ENCODE measurements at places on chromosomes 4 and X. TPM values are rescaled to one million over a fixed set of nuclear protein-coding genes. Genes with fewer than 3 reads are reported as not detected.

TEX13C gene
- total RNA-seq = not detected

RTL3 gene
- total RNA-seq = not detected

DNA sequence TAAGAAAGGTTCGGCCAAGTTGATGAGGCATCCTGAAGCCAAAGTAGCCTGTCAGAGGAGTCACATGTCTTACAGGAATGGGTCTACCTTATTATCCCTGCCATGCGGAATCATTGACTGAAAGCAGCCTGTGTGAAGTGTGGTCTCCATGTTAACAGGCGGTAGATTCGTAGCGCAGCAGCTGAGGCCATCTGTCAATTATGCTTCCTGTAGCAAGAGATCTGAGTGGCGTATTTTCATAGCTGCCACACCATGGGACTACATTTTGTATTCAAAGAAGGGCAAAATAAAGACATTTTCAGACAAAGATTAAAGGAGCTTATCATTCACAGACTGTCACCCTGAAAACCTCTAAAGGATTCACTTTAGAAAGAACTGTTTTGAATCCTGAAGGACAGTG lies 11.2 kb upstream of the MED14 start:
- no peaks in the 10 kb centered on the region for H3K4me1 ChIP-seq
- H3K4me3 ChIP-seq = no peak overlapping the region
- no peaks in the 10 kb centered on the region for H3K27me3 ChIP-seq

- no peak overlapping the region for H3K27ac ChIP-seq
- no peak overlapping the region for H3K4me3 ChIP-seq
Measured at GRCh38 chrX:153905481-153906095, 1.1 kb downstream of the AVPR2 start.

GRCh38 chr4:33715841-33716395 lies 2528.4 kb downstream of the ARAP2 start:
- no peak overlapping the region for H3K4me3 ChIP-seq
- no peak for DNase-seq
- H3K27me3 ChIP-seq = no peaks in the 10 kb centered on the region
- H3K36me3 ChIP-seq = no peaks in the 10 kb centered on the region
- H3K4me1 ChIP-seq = no peaks in the 10 kb centered on the region

DNA sequence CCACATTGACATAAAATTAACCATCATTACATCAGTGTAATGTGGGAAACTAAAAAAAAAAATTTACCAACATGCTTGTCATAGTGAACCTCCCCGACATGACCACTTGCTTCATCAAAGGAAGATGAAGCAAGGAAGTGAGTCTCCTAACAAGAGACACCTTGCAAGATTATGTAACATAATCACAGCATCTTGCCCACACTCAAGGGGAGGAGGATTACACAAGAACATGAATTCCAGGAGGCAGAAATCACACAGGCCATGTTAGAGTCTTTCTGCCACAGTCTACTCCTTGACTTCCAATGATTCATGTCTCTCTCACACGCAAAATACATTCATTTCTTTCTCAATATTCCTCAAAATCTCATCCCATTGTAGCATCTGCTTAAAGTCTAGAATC lies 93.3 kb downstream of the AKAP4 start:
- no peaks in the 10 kb centered on the region for H3K27me3 ChIP-seq
- DNase-seq = no peak
- H3K4me3 ChIP-seq = no peak overlapping the region
- peak overlapping the region; percentile 41 for H3K27ac ChIP-seq

GRCh38 chr4:175954685-175955084 lies 111.0 kb upstream of the WDR17 start:
- no peak overlapping the region for H3K4me3 ChIP-seq
- no peak overlapping the region for H3K27ac ChIP-seq
- H3K36me3 ChIP-seq = no peaks in the 10 kb centered on the region
- H3K4me1 ChIP-seq = peaks cover 8% of the 10 kb centered on the region
- H3K27me3 ChIP-seq = no peaks in the 10 kb centered on the region

Data from Calu3 (cell line).